Glomerular endothelial cell (primary cell): ENCODE measurements at places on chromosomes 3 and 15. TPM values are rescaled to one million over a fixed set of nuclear protein-coding genes. Genes with fewer than 3 reads are reported as not detected.

DNA sequence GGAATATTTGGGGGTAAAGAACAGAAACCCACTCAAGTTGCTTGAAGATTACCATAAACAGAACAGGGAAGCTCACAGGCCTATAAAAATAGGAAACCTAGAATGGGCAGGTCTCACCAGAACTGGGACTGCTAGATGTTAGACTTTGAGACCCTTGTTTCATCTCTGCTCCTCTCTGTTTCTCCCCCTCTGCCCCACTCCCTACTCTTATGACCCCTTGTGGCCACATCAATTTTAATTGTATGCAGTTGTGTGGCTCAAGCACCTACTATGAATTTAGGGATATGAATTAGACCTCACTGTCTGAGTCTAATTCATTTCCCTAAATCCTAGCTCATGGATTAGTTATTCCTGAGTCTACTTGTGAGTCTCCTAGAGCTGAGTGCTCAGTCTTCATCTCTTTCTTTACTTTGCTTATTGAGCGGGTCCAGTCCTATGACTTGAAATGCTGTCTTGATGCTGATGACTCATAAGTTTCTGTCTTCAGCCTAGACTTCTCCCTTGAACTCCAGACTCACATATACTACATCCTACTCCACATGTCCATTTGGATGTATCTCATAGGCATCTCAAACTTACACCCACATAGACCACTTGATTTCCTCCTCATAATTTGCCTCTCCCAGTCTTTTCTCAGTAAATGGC, 78.7 kb downstream of the ITPR1 start:
- no peak for DNase-seq

DNA sequence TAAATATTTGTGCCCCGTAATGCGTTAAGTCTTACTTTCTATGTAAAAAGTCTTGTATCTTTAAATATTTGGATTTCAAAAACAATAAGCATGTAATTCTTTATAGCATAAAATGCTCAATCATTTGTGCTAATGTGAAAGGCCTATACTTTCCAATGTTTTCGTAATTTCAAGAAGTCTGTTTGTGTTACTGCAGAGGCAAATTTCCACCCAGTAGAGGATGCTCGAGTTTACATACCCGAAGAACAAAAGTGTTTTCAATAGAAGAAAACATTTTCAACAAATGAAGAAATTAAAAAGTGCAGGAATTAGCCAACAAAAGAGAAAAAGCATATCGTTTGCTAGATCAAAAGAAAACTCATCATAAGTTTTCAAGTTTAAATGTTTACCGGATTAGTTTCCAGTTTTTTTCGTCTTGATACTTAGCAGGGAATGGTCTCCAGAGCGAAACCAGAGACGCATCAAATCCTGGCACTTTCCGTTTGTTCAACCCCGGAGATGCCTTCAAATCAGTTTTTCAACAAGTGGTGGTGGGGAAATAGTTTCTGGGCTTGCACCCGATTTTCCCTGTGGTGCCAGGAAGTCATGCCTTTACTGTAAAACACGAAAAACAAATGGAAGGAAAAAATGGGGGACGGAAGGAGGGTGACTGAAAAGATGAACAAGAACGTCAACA, 1.0 kb downstream of the CGGBP1 start:
- no peak for DNase-seq

DNA sequence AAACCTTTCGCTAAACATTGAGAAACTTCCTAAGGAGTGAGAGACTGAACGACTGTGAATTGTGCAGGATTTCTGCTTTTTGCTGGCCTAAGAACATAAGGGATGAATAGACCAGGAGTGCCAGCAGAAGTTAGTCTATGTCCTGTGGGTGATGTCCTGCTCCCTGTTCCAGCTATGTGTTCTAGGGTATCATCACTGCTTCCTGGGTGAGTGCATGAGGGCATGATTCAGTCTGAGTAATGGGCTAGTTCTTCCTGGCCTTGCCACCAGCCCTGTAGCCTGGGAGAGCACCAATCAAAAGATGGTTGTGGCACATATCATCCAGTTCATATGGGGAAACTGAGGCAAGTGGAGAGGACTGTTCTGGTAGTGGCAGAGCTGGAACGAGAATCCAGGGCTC, 153.9 kb upstream of the TPM1 start:
- DNase-seq = no peak

- no peak for DNase-seq
These were observed 16.2 kb upstream of the ITGA11 start for GRCh38 chr15:68447976-68448755.

The C3orf33 gene
- total RNA-seq = 2.5 and 2.9 TPM in 2 replicates

GRCh38 chr15:37098468-37099318, 1.7 kb downstream of the MEIS2 start:
- DNase-seq = no peak

The GOLGA8Q gene
- not detected in 2 replicates for total RNA-seq

DNA sequence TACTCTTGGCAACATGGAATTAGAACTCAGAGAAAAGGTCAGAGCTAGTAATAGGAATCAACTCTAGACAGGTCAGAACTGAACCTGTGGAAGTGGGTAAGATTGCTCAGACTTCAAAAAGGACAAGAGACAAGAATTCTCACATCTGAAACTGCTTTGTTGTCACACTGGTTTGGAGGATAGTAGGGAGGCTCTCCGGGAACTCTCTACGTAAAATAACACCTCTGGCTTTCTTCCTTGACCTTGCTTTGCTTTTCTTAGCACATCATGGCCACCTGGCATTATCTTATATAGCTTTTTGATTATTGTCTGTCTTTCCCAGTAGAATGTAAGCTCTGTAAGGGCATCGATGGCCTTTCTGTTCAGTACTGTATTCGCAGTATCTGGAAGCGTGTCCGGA, 13.2 kb upstream of the NFKBIZ start:
- DNase-seq = no peak

- DNase-seq = no peak
These were observed 3.5 kb upstream of the FAM81A start for GRCh38 chr15:59434481-59434880.

The TLR9 gene
- not detected in 2 replicates for total RNA-seq

The NAALADL2 gene
- 0.19 and 1.3 TPM in 2 replicates for total RNA-seq

The IVD gene
- total RNA-seq = 50.6 and 54.8 TPM in 2 replicates

The GOLGA6L7 gene
- total RNA-seq = not detected in 2 replicates

DNA sequence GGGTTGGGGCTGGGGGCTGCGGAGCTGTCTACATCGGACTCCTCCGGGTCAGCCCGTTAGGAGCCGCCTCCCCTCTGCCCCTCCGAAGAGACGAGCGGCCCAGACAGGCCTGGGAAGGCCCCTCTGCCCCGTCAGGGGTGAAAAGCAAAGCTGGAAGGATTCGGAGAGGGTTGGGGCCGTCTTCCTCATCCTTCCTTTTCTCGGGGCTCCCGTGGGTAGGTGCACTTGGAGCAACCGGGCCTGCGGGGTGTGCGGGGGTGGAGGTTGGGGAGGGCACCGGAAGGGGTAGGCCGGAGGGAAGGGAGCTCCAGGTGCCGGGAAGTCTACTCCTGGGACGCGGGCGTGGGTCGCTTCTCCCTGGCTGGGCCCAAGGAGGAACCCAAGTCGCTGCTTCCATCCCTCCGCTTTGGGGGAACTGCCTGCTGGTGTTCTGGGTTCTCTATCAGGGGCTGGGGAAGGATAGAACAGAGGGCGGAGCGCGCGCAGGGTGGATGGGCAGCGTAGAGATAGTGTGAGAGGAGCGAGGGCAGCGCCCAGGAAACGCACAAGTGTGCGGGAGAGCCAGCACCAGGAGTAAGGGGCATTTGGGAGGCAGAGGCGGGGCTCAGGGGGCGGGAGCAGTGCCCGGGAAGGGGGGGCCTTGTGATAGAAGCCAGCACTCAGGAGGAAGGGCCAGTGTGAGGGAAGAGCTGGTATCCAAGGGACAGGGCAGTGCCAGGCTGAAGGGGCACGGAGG, 590 bp downstream of the POLR2H start:
- DNase-seq = no peak

DNA sequence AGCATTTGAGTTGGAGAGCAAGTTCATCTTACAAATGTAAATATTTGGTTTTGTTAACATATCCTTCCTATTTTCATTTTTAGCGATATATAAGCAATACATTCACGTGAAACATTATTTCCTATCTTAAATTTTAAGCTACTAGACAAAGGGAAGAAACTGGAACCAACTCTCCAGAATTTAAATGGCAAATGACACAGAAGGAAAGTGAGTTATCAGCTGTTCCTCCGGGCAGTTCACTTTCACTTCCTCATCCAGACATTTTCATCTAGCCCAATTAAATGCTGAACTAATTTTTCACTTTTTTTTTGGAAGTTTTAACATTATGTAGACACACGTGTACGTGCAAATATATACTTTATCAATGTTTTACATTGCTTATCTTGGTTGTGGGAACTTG, 58.7 kb downstream of the MORC1 start:
- no peak for DNase-seq

GRCh38 chr15:32687556-32687955, 30.2 kb upstream of the GREM1 start:
- DNase-seq = no peak

The CFAP100 gene
- total RNA-seq = not detected in 2 replicates

GRCh38 chr3:146169891-146170290, 8.9 kb upstream of the PLOD2 start:
- no peak for DNase-seq

GRCh38 chr15:30038667-30039523, 43.9 kb upstream of the GOLGA8J start:
- DNase-seq = no peak

The PARP9 gene
- total RNA-seq = 20.5 and 37.9 TPM in 2 replicates

DNA sequence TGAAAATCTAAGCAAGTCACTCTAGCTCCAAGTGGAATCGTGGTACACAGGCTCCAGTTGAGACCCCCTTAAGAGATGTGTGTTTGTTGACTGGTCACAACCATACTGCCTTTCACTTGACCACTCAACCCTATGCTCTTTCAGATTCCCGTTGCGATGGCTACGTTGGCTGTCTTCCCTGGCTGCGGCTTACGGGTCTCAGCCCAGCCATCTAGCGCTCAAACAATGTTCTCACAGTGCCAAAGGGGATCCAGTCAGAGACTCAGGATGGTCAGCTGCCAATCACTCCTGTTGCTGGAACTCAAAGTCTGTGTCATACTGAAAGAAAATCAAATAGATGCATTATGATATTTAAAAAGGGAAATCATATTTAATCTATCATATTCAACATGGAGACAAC, 237.6 kb downstream of the ITPR1 start:
- DNase-seq = no peak

GRCh38 chr3:108281670-108282069, 14.7 kb upstream of the HHLA2 start:
- no peak for DNase-seq

DNA sequence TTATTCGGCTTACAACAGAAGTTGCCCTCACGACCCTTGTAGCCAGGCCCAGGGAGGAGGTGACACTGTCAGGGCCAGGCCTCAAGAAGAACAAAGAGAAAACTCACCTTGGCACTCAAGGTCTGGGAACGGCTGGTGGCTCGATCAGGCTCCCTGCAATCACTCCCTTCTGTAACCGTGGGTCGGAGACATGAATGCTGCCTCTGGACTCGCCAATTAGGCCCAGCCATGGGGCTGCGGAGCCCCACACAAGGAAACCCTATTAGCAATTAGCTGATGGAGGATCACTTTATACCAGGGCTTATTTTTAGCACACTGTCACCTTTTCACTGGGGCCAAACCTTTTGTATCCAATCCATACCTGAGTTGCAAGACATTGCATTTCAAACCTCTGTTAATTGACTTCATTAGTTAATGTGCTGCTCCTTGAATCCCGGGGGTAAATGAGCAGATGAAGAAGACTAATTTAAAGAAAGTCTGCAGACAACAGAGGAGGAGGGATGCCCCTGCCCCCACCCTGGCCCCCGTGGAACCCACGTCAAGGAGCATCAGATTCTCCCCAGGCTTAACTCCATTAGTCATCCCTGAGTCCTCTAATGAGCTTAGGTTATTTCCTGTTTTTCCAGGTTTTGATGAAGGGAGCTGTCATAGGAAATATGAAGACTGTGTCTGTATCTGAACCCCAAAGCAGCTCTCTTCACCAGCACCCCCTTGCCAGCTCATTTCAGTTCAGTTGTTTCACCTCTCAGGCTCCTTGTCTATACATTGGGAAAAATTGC, 255.3 kb downstream of the RORA start:
- DNase-seq = no peak

The KLHL6 gene
- 9.5 and 13.0 TPM in 2 replicates for total RNA-seq

DNA sequence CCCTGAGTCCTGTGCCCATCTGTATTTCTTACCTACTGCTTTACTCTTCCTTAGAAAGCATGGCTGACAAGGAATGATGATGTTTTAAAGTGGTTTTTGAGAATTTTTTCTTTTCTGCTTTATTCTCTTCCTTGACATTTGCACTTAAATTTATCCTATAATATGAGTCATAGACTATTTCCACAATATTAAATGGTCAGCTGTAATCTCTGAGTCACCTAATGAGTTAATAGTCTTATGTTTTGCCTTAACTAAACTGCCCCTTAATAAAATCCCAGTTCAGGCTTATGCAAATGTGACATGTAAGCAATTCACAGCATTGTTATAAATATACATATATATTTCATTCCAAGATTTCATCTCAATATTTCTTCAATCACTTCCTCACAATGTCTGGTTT, 23.8 kb downstream of the MEIS2 start:
- DNase-seq = no peak

DNA sequence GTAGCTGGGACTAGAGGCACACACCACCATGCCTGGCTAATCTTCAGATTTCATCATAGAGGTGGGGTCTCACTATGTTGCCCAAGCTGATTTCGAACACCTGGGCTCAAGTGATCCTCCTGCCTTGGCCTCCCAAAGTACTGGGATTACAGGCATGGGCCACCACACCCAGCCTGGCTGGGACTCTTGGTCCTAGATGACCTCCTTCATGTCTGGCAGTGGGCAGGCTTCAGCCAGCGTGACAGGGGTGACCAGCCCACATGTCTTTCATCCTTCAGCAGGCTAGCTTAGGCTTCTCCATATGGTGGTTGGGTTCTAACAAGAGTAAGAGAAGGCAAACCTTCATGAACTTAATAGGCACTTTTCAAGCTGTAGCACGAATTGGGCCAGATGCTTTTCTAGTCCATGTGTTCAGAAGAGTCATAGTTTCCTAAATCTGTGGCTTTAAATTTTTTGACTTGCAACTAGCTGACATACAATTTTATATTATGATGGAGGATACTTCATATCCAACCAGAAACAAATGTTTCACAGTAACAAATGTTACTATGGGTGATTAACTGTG, 7.6 kb downstream of the GPD1L start:
- DNase-seq = no peak

DNA sequence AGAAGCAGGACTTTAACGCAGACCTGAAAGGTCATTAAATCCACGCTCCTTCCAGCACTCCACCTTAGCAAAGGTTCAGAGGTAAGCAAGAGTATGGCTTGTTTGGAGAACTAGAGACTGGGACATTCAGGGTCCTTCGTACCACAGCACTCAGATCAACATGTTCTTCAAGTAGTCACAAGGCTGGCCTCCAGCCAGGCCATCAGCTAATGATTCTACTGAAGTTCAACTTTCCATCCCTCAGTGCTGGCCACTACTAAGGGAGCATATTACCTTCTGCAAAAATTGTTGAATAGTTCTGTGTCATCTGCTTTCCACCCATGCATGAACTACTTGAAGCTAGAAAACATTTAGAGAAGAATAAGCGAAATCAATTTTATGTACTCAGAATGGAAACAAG, 17.6 kb downstream of the CD200R1L start:
- no peak for DNase-seq
